ENCODE measurements at places on chromosomes 5 and 9.

GRCh38 chr5:56482363-56482762, 249.2 kb upstream of the ANKRD55 start:
- no peak for DNase-seq

- peak; percentile 77 for DNase-seq
These were observed 2.7 kb downstream of the NXNL2 start for GRCh38 chr9:88537761-88538091.

DNA sequence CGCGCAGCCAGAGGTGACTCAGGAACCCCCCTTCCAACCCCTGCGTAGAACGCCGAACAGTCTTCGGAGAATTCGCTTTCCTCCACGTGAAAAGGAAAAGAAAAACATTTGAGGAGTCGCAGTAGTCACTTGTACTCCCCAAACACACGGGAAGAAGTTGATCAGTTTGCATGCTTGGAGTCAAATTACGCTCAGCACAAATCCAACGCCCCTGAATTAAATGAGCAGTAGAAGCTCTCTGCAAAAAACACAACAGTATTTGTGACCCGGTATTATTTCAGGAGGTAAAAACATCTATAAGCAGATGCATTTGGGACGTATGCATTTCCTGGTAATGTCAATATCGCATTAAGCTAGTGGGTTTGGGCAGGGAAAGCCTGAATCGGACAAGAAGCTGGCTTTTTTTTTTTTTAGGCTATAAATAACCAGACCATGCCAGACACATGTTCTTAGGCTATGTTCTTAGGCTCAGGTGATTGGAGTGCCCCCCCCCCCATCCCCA, 854 bp upstream of the ARL15 start:
- no peak for DNase-seq

DNA sequence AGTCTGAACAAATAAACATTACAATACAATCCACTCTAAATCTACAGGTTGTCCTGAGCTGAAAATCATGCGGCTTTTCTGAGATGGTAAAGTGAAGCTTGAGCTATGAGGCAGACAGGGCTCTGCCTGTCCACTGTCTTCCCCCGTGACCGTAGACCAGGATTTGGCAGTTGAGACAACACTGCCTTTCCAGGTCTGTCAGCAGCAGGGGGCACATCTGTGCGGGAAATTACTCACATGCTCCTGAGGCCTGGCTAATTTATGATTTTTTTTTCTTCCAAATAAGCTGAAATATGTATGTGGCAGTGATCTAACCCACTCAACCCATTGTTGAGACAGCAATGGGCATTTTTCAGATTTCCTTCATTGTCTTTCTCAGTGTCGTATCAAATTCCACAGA, 307.9 kb downstream of the FBXL7 start:
- DNase-seq = no peak

DNA sequence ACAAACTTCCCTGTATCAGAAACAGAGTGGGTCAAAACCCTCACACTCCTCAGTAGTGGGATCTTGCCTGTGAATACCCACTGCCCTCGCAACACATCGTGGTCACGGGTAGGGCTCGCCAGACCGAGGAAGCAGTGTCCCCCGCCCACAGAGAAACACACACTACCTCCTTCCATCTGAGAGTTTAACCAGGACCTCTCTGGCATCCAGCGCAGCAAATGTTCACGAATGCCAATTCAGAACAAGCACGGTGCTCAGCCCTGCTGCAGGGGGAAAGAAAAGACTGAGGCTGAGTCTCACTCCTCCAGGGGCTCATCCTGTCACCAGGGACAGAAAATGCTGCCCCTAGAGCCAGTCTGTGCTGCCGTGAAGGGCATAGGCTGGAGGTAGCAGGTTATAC, 42.5 kb upstream of the SYNPO start:
- DNase-seq = no peak

DNA sequence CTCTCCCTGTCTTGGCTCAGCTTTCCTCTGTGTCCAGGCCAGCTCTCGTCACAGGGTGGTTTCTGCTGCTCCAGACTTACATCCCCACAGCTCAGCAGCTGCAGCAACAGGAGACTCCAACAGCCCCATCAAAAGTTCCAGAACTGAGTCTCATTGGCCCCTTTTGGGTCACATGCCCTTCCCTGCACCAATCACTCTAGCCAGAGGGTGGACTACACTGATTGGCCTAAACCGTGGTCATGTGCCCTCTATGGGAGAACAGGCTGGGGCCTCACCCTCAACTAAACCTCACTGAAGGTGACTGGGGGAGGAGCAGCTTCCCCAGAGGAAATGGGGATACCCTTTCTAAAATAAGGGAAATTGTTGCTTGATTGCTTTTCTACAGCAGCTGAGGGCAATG, 44.4 kb upstream of the CPLX2 start:
- no peak for DNase-seq

GRCh38 chr9:93265301-93265971, 81.5 kb downstream of the WNK2 start:
- no peak for DNase-seq

DNA sequence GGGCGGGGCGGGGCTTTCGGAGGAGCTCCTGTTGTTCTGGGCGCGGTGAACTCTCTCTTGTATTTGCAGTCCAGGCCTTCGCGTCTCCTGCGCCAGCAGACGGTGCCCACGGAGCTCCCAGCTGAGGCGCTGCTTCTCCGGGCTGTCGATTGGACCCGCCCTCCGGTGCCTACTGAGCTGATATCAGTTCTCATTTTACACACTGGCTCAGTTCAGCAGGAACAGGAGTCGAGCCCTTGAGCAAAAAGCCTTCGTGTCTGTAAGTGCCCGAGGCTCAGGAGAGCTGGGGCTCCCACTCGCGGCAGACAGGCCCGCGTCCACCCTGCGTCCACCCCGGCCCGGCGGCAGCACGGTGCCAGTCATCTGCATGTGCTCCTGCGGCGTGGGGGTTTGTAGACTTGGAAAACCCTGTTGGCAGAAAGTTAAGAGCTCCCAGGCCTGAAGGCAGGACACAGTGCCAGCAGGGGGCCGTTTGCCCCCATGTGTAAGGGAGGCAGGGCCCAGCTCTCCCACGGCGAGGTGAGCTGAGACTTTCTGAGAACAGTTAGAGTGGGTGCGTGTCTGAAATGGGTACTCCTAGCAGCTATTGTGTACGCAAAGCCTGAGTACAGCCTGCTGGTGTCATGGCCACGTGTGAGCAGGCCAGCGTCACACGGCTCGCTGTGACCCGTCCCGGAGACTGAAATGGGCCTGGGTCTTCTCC, 231.5 kb downstream of the FANCC start:
- no peak for DNase-seq

DNA sequence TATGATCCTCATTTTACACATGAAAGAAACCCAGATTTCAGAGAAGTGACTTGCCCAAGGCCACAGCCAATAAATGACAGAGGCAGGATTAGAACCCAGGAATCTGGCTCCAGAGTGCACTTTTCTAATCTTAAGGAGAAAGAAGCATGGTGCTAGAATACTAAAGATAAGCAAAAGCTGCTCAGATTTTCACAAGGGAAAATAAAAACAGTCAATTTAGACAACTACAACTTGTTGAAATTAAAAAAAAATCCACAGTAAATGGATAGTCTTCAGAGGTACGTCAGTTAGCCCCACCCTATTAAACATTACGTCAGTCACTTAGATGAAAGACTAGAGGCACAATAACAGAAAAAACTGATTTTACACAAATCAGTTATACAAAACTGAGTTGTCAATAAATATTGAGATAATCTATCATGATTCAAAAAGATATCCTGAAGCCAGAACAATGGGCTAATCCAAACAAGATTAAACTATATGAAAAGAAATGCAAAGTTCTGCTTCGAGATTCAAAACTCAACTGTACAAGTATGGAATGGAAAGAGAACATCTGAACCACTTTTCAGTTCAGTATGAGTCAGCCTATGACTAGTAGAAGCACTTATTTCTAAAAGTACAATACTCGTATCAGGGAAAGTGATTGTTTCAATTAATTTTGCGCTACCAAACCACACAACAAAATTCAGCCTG, 9.3 kb downstream of the TMEM245 start:
- no peak for DNase-seq

DNA sequence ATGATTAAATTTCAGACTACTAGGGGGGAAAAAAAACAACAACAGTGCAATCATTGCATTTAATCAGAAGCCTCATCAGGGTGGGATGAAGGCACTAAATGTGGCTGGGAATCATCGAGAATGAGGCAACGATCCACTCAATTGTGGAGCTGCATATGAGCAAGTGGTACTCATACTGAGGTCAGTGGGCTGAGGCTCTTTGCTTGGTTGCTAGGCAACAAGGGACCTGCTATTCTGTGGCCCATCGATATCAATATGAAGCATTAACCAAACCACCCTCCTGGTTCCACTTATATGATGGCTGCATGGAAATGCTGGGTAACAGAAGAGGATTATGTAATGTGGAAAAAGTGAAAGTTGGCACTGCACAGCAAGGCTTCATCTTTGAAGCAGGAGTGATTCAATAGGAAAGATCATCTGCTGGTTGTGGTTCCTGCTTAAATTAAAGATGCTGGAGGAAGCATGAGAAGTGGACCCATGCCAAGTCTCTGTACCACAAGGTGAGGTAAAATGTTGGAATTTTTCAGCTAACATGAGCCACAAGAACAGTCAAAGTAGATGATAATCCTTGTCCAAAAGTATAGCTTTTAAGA, 159.8 kb upstream of the HMHB1 start:
- no peak for DNase-seq

- DNase-seq = no peak
These were observed 9.7 kb upstream of the COL5A1 start for GRCh38 chr9:134631881-134632280.

DNA sequence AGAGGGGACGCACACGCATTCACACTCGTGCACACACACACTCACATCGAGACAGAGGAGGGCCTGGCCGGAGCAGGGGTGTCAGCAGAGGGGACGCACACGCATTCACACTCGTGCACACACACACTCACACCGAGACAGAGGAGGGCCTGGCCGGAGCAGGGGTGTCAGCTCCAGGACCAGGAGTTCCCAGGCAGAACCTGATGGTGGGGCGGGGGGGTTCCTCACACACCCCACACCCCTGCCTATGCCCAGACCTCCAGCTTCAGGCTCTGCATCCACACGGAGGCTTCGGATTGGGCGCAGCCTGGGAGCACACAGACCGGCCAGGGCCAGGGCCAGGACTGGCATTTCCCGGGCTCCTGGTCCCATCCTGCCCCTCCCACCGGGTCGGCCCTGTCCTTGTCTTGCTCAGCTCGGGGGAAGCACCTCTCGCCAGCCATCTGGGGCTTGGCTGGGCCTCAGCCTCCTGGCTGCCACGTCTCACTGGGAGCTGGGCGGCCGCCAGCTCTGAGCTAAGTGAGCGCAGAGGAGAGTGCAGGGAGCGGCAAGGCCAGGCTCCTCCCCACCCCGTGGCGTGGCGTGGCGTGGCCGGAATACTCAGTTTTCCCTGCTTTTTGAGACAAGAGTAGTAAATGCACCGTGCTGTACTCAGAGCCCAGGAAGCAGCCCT, 31.3 kb downstream of the ADAMTS2 start:
- no peak for DNase-seq

DNA sequence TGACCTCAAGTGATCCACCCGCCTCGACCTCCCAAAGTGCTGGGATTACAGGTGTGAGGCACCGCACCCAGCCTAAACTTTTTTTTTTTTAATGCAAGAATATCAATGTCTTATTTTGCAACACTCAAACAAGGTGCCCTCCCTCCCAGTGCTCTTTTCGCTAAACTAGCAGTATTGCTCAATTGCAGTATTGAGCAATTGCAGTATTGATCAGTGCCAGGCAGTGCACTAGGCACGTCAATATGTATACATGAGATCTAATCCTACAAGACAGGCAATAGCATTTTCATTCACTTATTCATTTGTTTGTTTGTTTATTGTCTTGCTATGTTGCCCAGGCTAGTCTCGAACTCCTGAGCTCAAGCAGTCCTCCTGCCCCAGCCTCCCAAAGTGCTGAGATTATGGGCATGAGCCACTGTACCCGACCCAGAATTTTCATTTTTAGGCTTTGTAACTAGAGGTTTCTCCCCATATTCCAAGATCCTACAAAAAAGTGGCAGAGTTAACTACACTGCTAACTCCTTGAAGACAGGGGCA, 94.5 kb downstream of the TTLL11 start:
- DNase-seq = no peak

DNA sequence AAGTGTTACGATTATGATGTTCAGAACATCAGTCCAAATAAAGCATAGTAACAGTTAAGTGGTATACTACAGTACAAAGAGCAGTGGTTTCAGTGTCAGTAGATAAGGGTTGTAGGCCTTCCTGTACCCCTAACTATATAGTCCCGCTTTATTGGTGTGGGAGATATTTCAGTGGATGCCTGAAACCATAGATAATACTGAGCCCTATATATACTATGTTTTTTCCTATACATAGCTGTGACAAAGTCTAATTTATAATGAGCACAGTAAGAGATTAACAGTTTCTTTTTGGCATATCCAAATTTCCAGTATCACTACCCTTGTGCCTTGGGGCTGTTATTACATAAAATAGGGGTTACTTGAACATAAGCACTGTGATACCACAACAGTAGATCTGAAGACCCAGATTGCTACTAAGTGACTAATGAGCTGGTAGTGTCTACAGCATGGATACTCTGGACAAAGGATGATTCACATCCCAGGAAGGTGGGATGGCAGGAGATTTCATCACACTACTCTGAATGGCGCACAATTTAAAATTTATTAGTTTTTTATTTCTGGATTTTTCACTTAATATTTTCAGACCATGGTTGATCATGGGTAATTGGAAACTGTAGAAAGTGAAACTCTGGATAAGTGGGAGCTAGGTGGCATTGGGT, 119.3 kb downstream of the RPS23 start:
- no peak for DNase-seq

- DNase-seq = no peak
These were observed 116.1 kb downstream of the PDZD2 start for GRCh38 chr5:31754741-31755675.

GRCh38 chr9:124779368-124780059, 2.6 kb downstream of the OLFML2A start:
- no peak for DNase-seq

GRCh38 chr5:6722015-6722414, 8.8 kb downstream of the TENT4A start:
- peak; percentile 22 for DNase-seq

DNA sequence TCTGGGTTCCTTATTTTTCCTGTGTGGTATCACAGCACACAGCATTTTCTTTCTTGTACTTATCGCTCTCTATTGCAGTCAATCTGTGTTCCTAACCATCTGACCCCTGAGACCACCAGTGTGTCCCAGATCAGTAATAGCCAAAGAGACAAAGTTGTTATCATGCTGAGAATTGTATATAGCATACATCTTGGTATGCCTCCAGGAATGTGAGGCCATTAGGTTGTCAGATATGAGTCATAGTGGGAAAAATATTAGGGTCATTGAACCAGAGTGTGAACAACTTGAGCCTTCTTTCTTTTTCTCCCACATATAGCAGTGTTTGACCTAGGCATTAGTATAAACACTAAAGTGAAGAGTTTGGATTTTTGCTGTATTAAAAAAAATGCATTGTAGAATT, 106.3 kb downstream of the NDUFAF2 start:
- DNase-seq = no peak

DNA sequence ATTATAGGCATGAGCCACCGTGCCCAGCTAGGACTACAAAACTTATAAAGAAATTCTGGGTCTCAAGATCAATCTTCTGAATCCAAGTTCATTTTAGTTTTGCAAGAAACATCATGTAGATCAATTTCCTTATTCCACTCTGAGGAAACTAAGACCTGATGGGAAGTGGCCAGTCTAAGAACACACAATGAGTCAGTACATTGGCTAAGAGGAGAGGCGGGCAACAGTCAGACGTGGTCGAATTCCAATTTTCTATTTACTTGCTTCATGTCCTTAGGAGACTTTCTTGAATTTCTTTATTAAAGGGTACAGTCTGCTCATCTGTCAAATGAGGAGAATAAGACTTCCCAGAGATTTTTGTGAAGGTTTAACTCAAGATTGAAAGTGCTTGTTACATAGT, 432.1 kb upstream of the BRINP1 start:
- DNase-seq = no peak

GRCh38 chr5:31688515-31689092, 49.7 kb downstream of the PDZD2 start:
- no peak for DNase-seq

Data from activated CD4-positive, alpha-beta T cell treated with anti-CD3 and anti-CD28 coated beads, Interleukin-2, amount 10 ng/mL, durations not matched to agents 7 days and 5 days (primary cell).